ENCODE measurements at places on chromosomes 1 and 21. TPM values are rescaled to one million over a fixed set of nuclear protein-coding genes. Genes with fewer than 3 reads are reported as not detected.

GRCh38 chr1:111738133-111738435, 1.1 kb downstream of the INKA2 start:
- no peak for DNase-seq

DNA sequence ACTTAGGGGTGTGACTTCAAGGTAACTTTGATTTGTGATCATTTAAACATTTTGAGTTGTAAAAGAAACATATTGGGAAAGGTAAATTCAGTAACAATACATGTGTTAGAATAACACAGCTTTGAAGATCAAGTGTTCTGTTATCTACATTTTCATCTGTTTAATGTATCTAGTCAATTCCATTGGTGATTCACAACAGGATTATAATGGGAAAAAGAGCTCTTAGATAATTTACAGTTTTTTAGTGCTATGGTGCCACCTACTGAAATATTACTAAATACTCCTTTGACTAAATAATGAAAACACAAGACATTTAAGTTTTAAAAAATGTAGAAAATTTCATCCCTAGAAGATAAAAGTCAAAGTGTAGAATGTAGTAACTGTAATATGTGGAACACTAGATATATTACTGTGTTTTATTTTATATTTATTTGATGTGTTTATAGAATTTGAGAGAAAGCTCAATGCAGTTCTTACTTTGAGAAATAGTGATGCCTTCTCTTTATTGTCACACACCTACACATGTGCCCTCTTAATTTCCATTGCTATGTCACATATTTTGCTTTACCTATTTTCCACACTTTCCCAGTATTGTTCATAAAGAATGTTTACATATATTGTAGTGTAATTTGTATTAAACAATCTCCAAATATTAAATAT, 47.4 kb downstream of the PTPRC start:
- no peak for DNase-seq

DNA sequence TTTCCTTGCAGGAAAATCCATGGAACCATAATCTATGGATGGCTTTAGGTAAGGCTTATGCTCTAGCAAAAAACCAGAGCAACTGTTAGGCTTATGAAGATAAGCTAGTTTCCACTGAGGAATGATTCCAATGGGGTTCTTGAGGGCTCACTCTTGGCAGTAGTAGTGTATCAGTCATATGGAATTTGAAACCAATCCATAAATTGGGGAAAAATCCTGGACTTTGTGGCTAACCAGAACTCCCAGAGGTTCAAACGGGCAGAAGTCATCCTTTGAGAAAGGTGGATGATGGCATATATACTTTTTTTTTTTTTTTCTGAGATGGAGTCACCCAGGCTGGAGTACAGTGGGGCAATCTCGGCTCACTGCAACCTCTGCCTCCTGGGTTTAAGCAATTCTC, 54.2 kb upstream of the ATF3 start:
- DNase-seq = no peak

Gene PRAMEF10
- total RNA-seq = not detected

DNA sequence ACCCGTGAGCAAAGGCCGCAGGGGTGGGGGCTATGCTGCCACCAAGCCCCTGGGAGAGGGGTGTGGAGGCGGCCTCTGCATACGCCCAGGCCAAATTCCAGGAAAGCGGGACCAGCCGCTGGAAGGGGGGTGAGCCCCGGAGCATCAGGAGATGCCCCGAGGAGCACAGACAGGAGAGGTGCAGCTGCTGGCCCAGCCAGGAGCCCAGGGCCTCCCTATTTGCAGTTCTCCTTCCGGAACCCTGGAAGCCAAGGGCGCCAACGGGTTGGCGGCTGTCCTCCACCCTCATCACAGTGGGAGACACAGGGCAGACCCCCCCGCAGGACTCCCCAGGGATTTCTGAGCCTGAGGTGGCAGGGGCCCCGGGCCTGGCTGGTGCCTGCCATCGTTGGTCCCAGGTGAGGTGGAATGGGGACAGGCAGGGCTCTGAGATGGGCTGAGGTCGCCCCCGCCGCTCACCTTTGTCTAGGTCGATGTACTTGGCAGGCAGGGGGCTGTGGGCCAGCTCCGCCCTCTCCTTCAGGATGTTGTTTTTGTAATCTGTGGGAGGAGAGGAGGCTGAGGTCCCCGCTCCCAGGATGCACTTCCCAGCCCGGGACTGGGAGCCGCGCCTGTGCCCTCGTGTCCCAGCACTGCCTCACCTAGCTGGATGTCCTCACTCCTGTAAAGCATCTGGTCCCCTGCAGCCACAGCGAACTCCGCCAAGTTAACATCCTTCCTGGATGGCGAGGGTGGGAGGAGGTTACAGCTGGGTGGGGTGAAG, 4.4 kb upstream of the DVL1 start:
- DNase-seq = no peak

- no peak for DNase-seq
Observed at GRCh38 chr1:67664048-67664447, 21.0 kb upstream of the GADD45A start.

DNA sequence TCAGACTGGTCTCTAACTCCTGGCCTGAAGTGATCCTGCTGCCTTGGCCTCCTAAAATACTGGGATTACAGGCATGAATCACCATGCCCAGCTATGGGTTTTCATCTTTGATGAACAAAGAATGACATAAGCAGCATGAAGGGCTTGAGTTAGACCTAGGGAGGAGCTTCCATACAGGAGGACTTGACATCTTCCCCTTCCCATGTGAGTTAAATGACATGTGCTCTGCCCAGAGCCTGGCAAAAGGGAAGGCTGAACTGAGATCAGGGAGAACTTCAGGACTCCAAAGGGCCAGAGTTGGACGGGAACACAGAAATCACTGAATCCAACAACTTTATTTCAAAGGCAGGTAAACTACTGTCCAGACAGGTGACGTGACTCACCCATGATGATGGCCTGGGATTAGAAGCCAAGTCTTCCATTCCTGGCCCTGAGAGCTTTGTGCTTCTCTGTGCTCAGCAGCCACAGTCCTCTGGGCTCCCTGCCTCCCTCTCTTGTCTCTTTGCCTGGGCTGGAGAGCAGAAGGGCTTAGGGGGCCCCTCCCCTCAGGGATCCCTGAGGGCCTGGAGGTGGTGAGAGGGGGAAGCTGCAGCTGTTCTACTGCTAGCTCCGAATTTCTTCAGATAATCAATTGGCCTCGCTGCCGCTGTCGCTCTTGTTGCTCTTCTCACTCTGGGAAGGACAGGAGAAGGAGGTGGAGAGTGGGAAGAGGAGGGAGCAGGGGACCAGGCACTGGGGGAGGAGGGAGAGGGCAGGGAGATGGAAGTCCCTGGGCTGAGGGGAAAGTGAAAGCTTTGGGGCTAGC, 7.6 kb downstream of the NHLH1 start:
- DNase-seq = no peak

DNA sequence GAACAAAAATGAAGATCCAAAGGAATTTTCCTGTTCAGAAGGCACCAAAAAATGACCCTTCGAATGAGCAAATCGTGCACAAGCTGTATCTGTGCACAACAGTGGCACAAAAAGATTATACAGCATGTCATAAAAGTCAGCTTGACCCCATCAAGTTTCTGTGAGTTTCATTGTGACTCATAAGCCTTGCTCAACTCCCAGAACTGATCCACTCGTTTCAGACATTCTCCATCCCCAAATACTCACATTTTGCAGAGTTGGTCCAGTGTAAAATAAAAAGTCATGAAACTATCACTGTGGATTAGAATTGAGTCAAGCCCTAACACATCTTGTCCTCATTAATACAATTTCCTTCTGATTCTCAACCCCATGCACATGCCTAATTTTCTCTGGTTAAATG, 174.7 kb upstream of the PKN2 start:
- no peak for DNase-seq

DNA sequence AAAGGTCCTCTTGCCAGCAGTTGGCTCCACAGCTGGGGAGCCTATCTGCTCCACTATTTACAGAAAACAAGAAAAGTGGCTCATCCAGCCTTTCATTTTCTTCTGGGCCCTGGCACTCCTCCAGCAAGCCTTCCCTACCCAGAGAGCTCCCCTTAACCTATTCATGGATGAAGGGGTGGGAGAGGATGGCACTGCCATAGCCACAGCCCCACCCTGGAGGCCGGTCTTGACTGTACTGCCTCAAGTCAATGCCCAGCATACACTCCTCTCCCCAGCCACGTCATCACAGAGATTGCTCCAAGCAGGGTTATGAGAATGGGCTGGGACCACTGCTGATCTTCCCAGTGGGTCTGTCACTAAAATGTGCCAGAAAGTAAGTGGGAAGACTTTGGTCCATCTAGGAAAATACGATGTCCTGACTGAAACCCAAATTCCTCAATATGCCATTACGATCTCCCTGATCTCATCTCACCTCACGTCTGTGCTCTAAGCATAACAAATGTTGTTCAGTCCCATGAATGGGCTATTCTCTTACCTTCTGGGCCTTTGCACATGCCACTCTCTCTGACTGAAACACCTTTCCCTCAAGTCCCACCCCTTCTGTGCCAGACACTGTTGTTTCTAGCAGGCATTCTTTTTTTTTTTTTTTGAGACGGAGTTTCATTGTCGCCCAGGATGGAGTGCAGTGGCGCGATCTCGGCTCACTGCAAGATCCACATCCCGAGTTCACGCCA, 21.4 kb upstream of the PTAFR start:
- DNase-seq = no peak

DNA sequence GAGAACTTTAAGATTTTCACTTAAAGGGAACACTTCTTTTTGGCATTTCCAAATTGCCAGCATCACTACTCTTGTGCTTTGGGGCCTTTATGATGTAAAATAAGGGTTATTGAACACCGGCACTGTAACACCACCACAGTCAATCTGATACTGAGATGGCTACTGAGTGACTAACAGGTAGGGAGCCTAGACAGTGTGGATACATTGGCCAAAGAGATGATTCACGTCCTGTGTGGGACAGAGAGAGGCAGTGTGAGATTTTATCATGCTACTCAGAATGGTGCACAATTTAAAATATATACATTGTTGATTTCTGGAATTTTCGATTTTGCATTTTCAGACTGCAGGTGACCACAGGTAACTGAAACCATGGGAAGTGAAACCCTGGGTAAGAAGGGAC, 261.6 kb downstream of the SPATA17 start:
- no peak for DNase-seq

- DNase-seq = peak; percentile 51
Observed at GRCh38 chr1:203147376-203147775, 19.9 kb downstream of the ADORA1 start.

Gene LCK
- not detected for total RNA-seq
